ENCODE measurements at places on chromosomes 12 and 14.

DNA sequence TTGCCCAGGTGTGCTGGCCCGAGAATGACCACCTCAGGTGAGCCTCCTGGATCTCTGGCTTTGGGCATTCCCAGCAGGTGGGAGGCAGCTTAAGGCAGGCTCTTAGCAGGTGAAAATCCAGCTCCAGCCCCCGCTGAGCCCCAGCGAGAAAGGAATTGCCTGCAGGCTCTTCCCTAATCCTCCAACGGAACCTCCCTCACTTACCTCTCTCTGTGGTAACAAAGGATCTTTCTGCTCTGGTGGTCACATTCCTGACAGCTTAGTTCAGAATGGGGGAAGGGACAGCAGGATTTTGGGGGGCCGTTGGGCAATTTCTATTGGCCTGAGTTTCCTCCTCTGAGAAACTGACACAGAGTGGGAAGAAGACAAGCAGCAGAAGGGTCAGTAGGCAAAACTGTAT lies 116.0 kb upstream of the LHX5 start:
- DNase-seq = no peak

- no peak for DNase-seq
Observed at GRCh38 chr12:25074954-25075353, 120.0 kb downstream of the DNAI7 start.

- no peak for DNase-seq
Observed at GRCh38 chr12:28955491-28955890, 193.6 kb upstream of the FAR2 start.

DNA sequence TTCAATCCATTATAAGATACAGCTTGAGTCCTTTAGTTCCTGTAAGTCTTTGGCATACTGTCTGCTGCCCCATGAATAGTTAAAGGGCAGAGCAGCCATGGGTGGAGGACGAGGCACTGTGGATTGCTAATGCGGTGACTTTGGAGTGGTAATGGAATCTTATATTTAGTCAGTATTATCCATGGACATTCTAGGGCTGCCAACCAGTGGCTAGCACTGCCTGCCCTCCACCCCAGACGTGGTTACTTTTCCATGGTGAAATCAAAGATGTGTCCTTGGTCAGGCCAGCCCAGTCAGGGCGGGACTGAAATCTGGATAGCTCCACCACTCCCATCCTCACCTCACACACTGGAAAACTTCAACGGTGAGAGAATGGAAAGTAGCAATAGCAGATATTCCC lies 2.3 kb downstream of the TTC9 start:
- no peak for DNase-seq

DNA sequence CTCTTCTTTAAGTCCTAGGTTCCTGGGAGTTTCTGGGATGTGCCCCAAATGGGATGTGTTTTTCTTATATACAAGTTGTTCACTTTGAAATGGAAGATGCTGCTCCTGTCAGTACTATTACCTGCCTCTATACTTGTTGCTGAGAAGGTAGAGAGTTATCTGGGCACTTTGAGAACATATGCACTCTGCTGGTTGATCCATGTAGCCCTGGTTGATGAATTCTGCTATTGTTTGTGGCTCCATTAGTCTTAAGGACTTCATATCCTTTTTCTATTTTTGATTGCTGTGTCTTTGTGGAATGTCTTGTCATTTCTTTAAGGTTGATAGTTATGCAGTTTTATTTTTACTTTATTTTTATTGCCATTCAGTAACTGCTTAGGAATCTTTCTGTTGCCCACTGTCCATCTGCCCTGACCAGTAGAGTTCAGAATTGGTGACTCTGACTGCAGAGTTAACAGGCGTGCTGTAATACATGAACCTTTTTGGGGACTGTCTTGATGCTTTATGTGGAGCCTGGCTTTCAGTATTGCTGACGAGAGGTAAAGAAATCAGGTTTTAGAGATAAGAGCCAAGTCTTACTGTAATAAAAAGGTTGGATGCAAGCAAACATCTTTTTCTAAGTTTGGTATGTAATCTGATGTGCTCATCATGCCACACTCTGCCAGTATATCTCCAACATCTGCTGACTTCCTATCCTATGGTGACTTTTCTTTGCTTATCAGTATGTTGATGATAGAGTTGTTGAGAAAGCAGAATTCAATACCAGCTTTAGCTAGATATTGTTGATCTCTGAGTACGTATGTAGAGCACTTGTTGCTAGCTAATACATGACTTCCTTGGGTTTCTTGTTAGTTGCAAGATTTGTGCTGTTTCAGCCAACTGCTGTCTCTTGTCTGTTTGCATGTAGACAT lies 1.6 kb downstream of the GMPR2 start:
- no peak for DNase-seq

DNA sequence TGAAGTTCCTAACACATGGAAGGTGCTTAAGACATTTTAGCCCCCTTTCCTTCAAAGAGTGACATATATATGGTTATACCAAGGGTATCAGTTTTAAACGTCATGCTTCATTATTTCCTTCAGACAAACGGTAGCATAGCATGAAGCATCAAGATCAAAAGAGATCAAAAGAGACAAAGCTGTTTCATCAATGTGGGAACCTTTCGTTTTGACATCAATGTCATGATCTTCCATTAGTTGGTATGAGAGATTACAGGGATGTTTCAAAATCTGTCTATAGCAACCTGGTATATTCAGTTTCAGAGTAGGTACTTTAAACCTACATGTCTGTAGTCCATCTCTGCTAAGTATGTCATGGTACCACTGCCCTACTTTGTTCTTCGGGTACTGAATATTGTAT lies 28.3 kb downstream of the PUS7L start:
- no peak for DNase-seq

GRCh38 chr14:84544486-84545131 lies 985.3 kb upstream of the FLRT2 start:
- DNase-seq = no peak
